Left lobe of liver (tissue), 2 donors: ENCODE measurements at places on chromosomes 16 and 17. TPM values are rescaled to one million over a fixed set of nuclear protein-coding genes. Genes with fewer than 3 reads are reported as not detected.

- no peak for DNase-seq
Measured at GRCh38 chr17:65523411-65523810, 38.0 kb downstream of the AXIN2 start.

- DNase-seq: no peak
Measured at GRCh38 chr17:29640981-29641642, 18.4 kb upstream of the CORO6 start.

GRCh38 chr17:31068291-31068690 is 26.5 kb upstream of the NF1 start:
- peak; percentile 39 for DNase-seq

DNA sequence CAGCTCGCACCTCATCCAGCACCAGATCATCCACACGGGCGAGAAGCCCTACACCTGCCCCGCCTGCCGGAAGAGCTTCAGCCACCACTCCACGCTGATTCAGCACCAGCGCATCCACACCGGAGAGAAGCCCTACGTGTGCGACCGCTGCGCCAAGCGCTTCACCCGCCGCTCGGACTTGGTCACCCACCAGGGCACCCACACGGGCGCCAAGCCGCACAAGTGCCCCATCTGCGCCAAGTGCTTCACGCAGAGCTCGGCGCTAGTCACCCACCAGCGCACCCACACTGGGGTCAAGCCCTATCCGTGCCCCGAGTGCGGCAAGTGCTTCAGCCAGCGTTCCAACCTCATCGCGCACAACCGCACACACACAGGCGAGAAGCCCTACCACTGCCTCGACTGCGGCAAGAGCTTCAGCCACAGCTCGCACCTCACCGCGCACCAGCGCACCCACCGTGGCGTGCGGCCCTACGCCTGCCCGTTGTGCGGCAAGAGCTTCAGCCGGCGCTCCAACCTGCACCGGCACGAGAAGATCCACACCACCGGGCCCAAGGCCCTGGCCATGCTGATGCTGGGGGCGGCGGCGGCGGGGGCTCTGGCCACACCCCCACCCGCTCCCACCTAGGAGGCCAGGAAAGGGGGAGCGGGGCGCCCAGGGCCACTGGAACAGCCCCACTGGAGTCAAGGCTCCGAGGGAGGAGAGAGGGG is 7.5 kb downstream of the ZNF205 start:
- no peak for DNase-seq

DNA sequence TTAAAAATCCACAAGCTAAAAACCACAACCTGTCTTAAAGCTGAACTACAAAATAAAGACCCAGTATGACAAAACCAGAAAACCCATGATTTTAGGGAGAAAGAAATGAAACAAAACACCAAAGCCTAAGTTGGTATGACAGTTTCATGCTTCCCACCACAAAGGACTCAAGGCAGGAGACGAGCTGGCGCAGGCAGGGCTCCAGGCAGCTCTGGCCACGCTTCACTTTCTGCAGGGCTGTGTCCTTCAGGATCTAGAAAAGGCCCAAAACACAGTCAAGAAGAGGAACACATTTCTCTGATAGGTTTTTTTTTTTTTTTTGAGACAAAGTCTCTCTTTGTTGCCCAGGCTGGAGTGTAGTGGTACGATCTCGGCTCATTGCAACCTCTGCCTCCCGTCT is 75.3 kb downstream of the WDR59 start:
- DNase-seq: no peak

DNA sequence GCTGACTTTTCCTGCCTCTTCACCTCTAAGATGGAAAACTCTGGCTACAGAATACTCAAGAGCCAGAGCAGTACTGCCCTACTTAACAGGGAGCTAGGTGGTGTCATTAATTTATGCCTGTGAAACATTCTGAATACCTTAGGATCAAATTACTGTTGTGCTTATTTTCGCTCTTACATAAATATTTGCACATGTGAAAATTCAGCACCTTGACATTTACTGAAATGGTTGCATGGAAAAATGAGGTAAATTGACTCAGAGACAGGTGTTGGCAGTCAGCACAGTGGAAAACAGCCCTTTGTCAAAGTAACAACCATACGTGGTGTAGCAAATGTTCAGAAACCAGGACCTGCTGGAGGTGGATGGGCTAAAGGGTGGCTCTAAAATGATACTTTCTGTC is 193.6 kb downstream of the CDH8 start:
- no peak for DNase-seq

DNA sequence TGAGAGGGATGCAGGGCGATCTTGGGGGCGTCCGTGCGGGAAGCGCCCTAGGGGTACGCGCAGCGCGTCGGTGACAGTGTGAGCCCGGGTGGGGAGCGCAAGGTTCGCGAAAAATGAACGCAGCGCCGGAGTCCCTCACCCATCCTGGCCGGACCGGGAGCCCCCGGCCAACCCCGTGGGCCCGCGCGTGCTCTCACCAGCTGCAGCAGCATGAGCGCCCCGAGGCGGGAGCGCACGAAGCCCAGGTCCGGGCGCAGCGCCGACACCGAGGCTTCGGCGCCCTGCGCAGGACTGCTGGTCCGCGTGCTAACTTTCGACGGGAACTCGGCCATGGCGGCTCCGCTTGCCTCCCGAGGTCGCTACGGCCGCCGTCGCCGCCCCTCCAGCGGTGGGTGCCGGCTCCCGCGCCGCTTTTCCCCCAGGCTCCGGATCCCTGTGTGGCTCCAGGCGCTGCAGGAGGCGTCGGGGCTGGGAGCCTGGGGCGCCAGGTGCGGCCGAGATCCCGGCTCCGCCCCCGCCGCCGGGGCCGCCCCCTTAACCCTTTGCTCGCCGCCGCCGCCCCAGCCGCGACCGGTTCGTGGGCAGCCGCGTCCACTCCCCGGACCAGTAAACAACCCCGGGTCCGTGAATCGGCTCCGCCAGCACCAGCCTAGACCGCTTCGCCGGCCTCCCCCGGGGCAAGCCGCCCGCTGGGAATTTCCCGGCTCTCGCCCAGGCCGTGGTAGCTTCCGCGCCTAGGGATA is at the start of gene PLLP:
PLLP (minus strand) TSS at position 464 of the 743 bp plus-strand sequence; CDS start at position 332, 132 bp downstream.
- peak; percentile 60 for DNase-seq

DNA sequence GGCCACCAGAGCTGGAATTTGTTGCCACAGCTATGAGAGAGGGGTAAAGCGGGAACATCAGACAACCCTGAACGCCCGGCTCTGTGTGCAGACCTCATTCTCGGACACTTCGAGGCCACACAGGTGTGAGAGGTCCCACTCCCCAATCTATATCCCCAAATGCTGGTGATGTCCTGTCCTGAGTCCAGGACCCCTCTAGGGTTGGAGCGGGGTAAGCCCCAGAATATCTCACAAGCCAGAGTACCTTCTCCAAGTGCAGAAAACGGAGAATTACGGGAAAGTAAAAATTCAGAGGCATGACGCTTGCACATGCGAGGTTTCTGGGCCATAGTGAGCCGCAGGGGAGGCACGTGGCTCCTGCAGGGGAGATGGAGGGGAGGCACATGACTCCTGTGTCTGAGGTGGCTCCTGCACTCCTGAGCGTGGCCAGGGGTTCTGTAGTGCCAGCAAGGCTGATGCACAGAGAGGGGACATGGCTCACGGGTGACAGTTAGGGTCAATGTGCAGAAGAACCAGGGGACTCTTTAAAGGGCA is 248.0 kb downstream of the RBFOX3 start:
- no peak for DNase-seq

DNA sequence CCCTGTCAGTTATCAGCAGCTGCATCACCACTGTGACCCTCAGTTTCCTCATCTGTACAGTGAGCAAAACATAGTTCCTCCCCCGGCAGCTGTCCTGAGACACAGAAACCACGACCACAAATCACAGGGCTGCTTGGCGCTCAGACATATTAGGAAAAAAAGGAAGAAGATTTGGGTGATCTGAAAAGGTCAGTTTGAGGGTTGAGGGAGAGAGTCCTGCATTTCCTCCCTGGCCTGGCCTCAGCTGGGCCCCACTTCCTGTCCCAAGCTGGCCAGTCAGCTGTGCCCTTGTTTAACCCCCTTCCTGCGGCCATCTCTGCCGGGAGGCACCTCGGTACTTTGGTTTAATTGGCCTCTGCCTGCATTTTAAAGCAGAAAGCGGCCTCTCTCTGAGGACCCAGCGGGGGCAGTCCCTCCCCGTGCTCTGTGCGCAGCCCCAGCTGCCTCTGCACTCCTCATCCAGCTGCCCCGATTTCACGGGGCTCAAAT is 24.0 kb upstream of the CIBAR2 start:
- DNase-seq: no peak

ANKRD40CL gene
- not detected for total RNA-seq
